ENCODE measurements at places on chromosomes 7 and 10. TPM values are rescaled to one million over a fixed set of nuclear protein-coding genes. Genes with fewer than 3 reads are reported as not detected.

LIPJ gene
- total RNA-seq, result under 0.01 TPM

SPAM1 gene
- total RNA-seq, result not detected

HSPA14 gene
- total RNA-seq, result 10.5 TPM

PRR15 gene
- total RNA-seq, result 0.06 TPM

FZD1 gene
- total RNA-seq, result 1.5 TPM

NUTM2A gene
- total RNA-seq, result 0.44 TPM

FAM53B gene
- 24.1 TPM for total RNA-seq

SLC26A5 gene
- under 0.01 TPM for total RNA-seq

CREB5 gene
- total RNA-seq, result 12.5 TPM

LBX1 gene
- not detected for total RNA-seq

CPXM2 gene
- total RNA-seq, result 4.9 TPM

ARHGEF35 gene
- total RNA-seq, result 0.32 TPM

GNAT3 gene
- total RNA-seq, result not detected

ANKRD61 gene
- total RNA-seq, result not detected

PTF1A gene
- total RNA-seq, result not detected

CAMK1D gene
- 0.49 TPM for total RNA-seq

LIPK gene
- total RNA-seq, result not detected

SFRP4 gene
- not detected for total RNA-seq

ASIC3 gene
- 0.16 TPM for total RNA-seq

MACC1 gene
- total RNA-seq, result not detected

KLF14 gene
- not detected for total RNA-seq

EPC1 gene
- 17.8 TPM for total RNA-seq

PHYHIPL gene
- total RNA-seq, result not detected

PILRA gene
- total RNA-seq, result 0.06 TPM

LRRC18 gene
- total RNA-seq, result not detected

FOXI2 gene
- total RNA-seq, result not detected

OR2A12 gene
- not detected for total RNA-seq

ATP6V0A4 gene
- total RNA-seq, result 0.06 TPM

GIMAP2 gene
- total RNA-seq, result 43.5 TPM

C10orf105 gene
- not detected for total RNA-seq

ALDH18A1 gene
- total RNA-seq, result 99.2 TPM

Data from bladder microvascular endothelial cell (primary cell).